ENCODE measurements at places on chromosomes 5 and 9.

DNA sequence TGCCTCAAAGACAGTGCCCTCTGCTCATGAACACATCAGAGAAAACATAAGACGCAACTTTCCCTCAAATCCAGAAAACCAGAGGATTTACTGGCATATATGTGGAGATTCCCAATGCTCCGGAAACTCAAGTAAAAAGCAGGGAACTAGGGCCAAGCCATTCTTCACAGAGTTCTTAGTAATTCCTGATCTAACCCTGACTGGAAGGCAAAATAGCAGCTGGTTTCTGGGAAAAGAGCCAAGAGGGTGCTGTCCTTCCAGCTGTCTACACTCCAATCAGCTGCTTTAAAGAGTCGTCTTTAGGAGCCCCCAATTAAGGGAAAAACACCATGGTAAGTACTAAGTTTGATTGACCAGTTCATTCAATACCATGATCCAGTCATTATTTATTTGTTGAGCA is 49.6 kb downstream of the GNA14 start:
- no peak for DNase-seq

DNA sequence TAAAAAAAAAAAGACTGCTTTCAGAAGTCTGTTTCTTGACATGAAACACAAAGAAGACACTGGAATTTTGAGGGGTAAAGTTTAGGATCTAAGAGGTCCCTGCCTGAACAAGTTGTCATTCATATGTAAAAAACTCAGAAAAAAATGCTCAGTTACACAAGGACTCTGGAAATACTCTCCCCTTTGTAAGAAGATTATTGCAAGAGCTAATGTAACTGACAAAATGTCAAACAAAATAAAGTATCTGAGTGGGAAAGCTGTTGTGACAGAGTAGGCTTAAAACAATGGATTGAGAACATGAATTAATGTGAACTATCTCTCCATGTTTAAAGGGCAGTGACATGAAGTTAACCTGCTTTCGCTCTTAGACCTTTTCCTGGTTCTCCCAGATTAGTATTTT is 416.7 kb upstream of the TYRP1 start:
- no peak for DNase-seq

DNA sequence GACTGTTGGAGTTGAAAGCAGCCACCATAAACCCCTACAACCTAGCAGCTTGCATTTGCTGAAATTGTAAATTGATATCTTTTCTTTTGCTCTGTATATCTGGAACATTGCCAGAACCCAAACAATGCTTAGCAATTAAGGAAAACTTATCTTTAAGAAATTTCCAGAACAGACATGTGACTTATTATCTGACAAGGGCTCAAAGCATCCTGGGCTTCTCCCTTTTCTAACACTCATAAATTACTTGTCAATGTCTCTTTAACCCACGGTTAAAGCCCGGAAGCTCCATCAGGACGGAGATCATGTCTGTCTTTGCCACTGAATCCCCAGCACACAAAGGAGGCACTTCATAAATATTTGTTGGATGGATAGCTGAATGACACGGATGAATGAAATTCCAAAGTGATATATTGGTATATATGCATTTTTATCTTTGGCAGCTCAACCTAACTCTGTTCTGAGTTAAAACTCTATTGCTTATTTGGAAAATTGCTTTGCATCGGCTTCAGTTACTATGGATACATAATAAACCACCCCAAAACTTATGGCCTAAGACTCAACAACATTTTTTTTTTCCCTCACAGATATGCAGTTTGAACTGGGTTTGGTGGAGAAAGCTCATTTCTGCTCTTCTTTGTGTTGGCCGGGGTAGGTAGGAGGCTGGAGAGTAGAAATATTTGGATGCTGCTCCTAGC is 103.1 kb upstream of the CLINT1 start:
- DNase-seq = no peak

- no peak for DNase-seq
Observed at GRCh38 chr5:112737070-112737462, 619 bp upstream of the APC start.

DNA sequence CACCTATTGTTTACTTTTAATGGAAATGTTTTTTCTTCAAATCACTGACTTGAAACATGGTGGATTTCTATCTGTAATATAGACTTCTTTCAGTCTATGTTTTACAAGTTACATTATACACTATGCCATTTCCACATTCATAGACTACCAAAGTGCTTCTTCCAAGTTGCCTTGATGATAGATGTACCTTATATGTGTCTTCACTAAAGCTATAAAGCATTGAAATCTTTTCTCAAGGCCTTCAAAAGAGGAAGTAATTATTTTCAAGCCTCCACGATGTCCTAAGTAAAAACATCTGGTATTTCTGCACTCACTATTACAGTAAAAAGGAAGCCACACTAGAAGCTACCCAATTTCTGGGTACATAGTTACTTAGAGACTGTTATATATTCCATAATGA is 113.3 kb downstream of the FGF10 start:
- no peak for DNase-seq

- DNase-seq = no peak
Observed at GRCh38 chr5:125298258-125298657, 551.8 kb upstream of the ZNF608 start.

- no peak for DNase-seq
Observed at GRCh38 chr5:73419465-73420390, 28.8 kb downstream of the FOXD1 start.
